ENCODE measurements at places on chromosomes 12 and 14.
A peak's percentile ranks its signal among the peaks of the same experiment; 100 is the strongest.

GRCh38 chr14:31505411-31505810, 17.6 kb upstream of the GPR33 start:
- no peak for DNase-seq

DNA sequence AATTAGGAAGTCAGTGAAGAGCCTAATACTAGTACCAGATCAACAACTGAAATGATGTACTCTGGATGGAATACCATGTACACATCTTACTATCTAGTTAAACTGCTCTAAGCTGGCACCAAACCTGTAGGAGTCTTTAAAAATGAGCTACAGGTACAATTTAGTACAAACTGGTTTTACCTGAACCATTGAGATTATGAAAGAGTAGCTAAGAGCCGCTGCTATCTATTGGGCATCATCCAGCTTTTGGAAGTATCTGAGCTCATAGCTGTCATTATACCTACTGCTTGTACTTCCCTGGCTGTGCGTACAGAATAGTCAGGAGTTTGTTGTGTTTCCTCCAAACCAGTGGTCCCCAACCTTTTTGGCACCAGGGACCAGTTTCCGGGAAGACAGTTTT, 12.4 kb downstream of the TBC1D30 start:
- no peak for DNase-seq

DNA sequence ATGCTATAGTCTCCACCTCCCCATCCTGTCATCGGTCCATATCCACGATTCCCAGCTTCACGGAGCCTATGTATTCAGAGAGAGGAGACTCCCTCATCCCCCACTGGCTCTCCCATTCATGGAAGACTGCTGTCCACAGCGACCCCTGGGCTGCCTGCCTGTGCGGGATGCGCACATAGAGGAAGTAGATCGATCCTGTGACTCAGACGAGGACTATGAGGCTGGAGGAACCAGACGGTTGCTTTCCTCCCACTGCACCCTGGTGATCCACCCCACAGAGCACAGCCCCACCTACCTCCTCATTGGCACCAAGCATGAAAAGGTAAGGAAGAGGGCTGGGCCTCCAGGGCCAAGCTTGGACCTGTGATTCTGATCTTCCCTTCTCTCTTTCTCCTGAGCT, 24.4 kb downstream of the PIGH start:
- DNase-seq = no peak

- no peak for DNase-seq
Observed at GRCh38 chr14:29274890-29275596, 508.5 kb downstream of the FOXG1 start.

- no peak for DNase-seq
Observed at GRCh38 chr12:124398578-124399227, 103.8 kb downstream of the RFLNA start.

- peak; percentile 38 for DNase-seq
Observed at GRCh38 chr14:76133103-76133502, 18.6 kb upstream of the GPATCH2L start.

DNA sequence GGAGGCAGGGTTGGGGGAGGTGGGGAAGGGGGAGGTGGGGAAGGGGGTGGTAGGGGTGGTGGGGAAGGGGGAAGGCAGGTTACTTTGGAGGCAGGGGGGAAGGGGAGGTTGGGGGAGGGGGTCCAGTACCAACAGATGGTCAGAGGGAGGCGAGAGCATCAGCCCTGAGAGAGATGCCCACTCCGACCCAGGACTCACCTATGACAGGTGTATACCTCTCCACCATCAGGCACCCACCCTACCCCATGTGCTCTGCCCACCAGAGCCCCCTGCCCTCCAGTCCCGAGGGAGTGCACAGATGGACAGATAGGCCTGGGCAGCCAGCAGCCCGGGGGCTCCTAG, 18.6 kb downstream of the JAG2 start:
- DNase-seq = no peak

GRCh38 chr14:94047581-94047980, 21.4 kb downstream of the OTUB2 start:
- DNase-seq = no peak

GRCh38 chr14:65531148-65531547, 118.6 kb downstream of the FUT8 start:
- no peak for DNase-seq

DNA sequence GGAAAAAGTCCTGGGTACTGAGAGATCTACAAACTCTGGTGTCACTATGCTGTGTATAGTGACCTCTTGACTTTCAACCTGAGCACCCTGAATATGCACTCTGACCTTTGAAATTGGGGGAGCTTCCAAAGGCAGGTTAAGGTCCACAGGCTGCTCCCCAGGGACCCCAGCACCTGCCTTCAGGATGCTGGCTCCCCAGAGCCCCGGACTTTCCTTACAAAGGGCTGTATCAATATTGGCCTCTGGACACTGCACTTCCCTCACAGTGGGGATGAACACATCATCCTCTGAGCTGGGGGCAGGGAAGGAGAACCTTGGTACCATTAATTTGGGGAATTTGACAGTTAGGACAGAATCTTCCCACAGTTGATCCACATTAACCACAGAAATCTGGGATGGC, 14.3 kb downstream of the PLD4 start:
- no peak for DNase-seq

DNA sequence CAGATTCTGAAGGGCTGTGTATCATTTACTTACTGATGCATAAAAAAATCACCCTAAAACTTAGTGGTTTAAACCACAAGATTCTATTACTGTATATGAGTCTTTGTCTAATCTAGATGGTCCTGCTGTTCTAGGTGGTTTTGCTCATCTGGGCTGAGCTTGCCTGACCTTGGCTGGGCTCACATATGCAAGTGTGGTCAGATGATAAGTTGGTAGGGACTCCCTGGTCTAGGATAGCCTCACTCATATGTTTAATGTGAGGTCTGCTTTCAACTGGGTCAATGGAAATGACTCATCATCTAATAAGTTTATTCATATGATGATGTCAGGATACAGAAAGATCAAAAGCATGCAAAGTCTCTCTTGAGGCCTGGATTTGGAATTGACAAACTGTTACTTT, 887.8 kb downstream of the TRHDE start:
- DNase-seq = no peak

GRCh38 chr14:104726600-104727451, 2.8 kb downstream of the ADSS1 start:
- DNase-seq = no peak

GRCh38 chr12:63915105-63915800, 70.8 kb downstream of the SRGAP1 start:
- DNase-seq = peak; percentile 47

DNA sequence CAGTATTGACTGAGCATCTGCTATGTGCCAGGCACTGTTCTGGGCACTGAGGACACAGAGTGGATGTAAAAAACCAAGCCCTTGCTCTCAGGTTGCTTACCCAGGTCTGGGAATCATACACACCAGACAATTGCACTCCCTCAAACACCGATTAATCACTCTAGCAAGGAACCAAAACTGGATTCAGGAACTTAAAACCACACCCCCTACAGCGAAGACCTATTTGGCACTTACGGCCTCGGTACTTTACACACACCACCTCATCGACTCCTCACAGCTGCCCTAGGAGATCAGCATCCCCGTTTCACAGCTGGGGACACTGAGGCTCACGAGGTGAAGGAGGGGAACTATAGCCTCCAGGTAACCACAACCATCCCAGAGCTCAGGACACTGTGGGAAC, 1.6 kb downstream of the GLTP start:
- no peak for DNase-seq

- no peak for DNase-seq
Observed at GRCh38 chr14:81252278-81252677, 31.5 kb upstream of the GTF2A1 start.

- no peak for DNase-seq
Observed at GRCh38 chr14:61147381-61147821, 133.7 kb downstream of the TMEM30B start.

DNA sequence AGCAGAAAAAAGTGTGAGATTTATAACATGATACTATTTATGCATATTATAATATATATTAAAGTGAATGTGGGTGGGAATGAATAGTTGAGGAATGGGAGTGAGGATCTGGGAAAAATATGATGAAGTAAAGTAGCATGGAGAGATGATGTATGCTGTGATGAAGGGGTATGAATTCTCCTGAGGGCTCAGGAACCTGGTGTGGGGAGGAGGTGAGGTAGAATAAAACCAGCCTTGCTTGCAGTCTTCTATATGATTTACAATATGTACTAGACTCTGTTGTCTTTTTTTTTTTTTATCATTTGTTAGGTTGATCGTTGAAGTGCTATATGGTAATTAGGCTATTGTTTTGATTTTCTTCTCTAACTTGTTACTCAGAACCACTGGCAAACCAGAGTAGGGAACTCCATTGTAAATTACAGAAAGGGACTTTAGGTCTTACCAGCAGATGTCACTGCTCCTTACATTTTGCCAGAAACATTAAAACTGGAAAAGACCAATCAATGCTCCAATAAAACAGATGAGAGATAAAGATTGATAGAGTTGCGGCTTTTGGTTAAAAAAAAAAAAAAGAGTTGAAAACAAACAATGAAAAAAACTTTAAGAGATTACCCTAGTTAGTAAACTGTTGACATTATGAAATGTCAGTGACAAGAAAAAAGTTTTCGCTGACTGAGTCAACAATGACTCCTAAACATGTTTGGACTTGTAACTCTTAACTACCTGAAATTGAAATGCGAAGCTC, 39.9 kb downstream of the ATL1 start:
- DNase-seq = peak; percentile 55

DNA sequence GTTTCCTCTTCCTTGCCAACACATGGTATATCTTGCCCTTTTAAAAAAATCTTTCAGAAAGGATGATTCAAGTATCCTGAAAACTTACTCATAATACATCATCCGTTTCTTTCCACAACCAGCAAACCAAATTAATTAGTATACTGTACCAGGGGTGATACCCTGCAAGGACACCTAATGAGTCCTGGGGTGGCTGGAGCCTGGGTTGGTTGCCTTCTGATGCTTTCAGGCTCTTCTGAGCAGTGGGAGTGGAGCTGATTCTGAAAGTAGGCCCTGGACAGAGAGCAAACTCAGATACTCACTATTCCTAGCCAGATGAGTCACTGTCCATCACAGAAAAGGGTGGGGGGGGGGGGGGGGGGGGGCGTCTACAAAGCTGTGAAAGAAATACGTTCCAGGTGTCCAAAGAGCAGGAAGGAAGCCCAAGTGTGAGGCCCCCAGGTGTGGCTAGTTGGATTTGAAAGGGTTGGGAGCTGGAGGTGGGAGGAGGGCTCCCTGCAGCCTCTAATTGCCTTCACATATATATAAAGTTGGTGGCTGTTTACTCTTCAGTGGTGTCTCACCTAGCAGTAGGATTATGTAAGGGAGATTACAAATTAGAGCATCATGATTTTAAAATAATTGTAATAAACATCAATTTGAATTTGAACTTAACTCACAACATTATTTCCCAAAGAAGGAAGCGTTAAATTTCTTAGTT, 36.5 kb downstream of the FBXO33 start:
- DNase-seq = peak; percentile 32

DNA sequence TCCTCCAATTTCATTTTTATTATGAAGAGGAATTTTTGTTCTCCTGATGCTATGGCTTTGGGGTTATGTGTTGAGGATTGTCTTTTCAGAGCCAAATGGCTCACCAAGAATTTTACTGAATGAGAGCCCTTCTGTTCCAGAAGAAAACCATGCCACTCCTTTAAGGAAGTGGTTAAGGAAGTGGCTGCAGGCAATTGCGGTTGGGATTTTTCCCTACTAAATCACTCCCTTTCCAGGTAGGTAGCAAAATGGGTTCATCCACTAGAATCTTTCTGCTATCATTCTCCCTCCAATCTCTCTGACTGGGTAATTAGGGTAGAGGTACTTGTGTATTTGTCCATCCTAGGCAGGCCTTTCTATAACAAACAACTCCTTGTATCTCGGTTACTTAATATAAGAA, 163.1 kb downstream of the TTC8 start:
- DNase-seq = peak; percentile 40

DNA sequence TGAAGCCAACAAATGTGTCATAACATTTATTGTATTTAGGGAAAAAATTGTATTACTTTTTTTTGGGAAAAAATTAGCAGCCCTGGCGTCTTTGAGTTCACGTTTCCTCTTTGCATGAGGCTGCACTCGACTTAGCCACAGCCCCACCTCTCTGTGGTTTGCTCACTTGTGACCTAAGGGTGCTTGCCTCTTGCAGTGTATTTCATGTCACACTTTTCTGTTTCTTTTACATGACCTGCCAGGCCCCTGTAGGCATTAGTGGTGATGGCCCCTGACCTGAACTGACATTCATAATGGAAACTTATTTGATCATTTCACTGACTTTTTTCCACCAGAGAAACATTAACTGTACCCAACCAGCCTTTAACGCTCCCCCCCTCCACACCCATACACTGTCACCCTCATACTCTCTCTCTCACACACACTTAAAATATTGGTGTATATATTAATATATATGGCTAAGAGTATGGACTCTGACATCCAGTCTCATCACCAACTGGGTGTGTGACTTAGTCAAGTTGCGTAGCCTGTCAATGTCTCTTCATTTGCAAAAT, 122.9 kb downstream of the PRKCH start:
- no peak for DNase-seq

DNA sequence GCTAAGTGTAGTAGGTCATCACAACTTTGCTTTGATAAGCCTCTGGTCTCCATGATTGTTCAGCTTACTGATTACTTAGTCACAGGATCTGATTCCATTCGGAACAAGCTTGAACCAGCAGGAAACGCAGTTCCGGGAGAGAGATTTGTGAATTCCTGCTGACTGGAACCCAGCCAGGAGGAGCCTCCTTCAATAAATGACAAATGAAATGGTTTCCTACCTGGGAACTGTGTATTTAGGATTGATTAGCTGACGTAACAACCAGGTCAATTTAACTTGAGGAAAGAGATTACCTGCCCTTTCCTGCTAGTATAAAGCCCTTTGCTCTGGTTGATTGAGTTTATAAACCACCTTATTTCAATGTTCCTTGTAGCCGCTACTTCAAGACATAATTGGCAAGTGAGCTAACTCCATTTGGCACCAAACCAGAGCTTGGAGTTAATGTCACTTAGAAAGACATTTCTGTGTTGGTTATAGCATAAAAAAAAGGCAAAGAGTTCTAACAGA, 35.1 kb upstream of the KCNH3 start:
- peak; percentile 85 for DNase-seq

GRCh38 chr14:49049711-49050110, 536.5 kb downstream of the RPS29 start:
- DNase-seq = no peak

DNA sequence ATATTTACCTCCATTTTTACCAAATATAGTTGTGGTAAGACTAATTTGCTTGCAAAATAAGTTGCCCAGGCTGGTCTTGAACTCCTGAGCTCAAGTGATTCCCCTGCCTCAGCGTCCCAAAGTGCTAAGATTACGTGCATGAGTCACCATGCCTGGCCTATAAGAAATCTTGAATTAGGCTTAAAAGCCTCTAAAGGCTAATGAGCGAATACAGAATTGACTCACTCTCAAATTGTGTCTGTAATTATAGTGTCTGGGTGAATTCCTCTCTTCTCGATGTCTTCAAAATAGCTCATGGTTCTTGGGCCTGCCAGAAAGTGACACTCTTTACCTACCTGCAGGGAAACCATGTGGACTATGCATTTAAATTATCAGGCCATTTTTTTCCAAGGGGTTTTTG, 403.5 kb downstream of the SLC16A7 start:
- DNase-seq = no peak

DNA sequence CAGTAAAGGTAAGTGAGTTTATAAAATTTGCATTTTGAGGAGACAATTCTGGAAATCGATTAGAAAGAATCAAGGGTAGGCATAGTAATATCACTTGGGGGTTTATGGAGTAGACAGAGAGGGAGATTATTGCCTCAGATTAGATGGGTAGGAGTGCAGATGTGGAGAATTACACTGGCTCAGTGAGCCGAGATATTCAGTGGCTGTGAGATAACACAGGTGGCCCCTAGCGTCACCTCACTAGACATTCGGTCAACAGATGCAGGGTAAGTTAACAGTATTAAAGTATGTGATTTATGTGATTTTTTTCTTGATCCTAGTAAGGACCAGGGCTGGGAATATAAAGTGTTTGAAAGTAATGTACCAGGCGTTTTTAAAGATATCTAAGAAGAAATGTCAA, 39.6 kb upstream of the KLRD1 start:
- no peak for DNase-seq
